OCI-M1 (cell line): ENCODE measurements at places on chromosomes 6 and 20.

DNA sequence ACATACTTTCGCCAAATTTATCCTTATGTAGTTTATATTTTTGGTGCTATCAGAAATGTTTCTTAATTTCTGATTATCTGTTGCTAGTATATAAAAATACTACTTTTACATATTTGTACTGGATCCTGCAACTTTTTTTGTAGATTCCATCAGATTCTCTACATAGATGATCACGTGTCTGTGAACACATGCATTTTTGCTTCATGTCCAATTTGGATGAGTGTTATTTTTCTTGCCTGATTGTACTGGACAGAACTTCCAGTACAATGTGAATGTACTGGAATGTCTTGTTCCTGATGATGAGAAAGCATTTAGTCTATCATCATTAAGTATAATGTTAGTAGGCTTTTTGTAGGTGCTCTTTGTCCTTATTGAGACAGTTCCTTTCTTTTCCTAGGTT is 25.0 kb upstream of the SSR1 start:
- no peak for DNase-seq

GRCh38 chr6:140061110-140062042 is 686.9 kb upstream of the CITED2 start:
- DNase-seq: no peak

- DNase-seq: no peak
Observed at GRCh38 chr6:40631744-40632143, 44.6 kb upstream of the LRFN2 start.

DNA sequence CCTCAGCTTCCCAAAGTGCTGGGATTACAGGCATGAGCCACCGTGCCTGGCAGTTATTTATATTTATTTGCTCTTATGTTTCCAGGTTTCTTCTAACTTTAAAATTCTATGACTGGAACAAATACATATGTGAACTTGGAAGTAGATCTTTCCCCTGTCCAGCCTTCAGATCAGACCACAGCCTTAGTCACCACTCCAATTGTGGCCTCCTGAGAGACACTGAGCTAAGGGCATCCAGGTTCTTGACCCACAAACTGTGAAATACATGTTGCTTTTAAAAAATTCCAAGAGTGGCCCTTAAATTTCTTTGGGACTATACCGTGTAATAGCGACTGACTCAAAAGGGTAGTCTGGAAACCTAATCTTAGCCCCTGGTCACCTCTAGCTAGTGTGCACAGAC is 1.5 kb upstream of the ADGRG6 start:
- DNase-seq: no peak

DNA sequence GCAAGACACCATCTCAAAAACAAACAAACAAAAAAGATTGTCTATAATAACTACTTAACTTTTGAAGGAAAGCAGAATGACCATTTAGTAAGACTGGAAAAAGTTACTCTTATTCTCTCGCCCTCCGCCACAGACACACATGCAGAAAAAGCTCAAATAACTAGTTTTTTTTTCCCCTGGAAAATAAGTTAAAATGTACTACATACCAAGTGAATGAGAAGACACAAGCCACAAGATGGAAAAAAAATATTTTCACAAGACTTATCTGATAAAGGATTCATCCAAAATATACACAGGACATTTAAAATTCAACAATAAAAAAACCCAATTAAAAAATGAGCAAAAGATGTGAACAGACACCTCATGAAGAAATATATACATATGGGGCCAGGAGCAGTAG is 31.9 kb downstream of the NUDT3 start:
- no peak for DNase-seq

DNA sequence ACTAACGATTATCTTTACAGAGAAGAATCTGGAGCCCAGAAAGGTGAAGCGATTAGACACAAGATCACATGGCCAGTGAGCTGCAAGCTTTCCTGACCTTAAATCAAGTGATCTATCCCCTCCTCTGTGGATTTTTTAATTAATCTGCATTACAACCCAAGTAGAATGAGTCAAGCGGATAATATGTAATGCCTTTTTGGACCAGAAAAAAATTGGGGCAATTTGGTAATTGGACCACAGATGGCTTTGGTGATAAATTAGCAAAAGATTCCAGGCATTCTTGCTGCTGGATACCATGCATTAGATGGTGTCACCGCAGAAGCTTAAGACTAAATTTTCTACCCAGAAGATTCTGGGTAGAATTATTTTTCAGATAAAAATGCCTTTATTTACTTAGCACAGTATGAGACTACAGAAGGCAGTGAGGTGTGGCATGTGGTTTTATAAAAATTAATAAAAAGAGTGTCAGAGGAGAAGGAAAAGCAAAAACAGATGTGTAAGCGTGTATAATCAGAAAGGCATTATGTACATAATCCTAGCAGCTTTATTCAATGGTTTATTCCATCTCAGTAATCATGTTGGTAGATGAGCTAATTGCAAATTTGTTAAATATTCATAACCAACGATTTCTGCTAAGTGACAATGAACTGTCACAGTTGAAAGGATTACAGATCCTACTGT is 53.9 kb upstream of the PCSK2 start:
- no peak for DNase-seq

DNA sequence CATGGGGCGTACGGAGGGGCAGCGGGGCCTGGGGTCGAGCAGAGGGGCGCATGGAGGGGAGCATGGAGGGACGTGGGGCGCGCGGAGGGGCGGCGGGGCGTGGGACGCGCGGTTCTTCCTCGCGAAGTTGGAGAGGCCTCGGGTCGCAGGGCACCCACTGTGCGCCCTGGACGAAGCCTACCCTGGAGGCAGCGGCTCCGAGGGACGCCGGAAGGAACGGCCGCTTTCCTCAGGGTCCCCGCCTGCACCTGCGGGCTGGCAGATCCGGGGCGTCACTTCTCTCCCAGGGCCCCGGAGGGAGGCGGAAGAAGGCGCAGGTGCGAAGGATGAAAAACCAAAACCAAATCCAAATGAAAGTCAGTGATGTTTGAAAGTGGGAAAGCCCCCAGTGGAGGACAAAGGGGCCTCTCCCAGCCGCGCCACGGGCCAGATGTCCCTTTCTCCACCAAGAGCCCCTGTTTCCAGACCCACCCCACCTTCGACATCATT is 142.1 kb upstream of the PDE10A start:
- no peak for DNase-seq

- DNase-seq: no peak
Observed at GRCh38 chr20:37303637-37304036, 14.2 kb downstream of the MANBAL start.

GRCh38 chr20:43388268-43389002 is 69.3 kb upstream of the SRSF6 start:
- DNase-seq: no peak

GRCh38 chr6:147900247-147900830 is 391.8 kb downstream of the SAMD5 start:
- DNase-seq: no peak

GRCh38 chr6:44304282-44305199 is 8.6 kb downstream of the AARS2 start:
- DNase-seq: peak; percentile 60

- no peak for DNase-seq
Observed at GRCh38 chr6:124226396-124226795, 422.7 kb downstream of the NKAIN2 start.

GRCh38 chr6:137665342-137665934 is 171.2 kb upstream of the OLIG3 start:
- DNase-seq: no peak

DNA sequence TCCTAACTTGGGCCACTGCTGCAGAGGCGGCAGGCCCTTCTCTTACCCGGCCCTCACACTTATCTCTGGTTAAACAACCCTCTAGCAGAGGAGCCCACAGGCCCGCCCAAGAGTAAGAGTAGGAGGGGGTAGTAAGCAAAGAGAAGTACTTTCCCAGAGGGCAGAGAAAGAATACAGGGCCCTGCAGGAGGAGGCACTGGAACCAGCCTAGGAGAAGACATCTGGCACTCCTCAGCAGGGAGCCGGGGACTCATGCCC is 10.1 kb downstream of the MTCH1 start:
- no peak for DNase-seq

DNA sequence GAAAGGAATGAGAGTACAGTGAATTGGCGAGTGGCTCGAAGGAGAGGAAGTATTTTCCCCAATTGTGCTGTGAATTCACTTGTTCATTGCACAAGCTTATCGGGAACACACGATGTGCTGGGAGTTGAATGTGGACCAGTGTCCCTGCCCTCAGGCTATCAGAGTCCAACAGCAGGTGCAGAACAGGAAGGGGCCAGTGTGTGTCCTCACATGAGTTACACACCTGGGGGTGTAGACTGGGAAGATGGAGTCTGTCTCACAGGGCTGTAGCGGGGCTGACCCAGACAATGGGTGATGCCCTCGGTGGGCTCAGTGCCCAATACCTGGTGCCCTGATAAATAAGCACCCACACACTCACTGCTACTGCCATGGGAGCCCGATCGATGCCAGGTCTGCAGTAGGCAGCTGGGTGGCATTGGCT is 14.4 kb downstream of the DUSP22 start:
- DNase-seq: no peak

- DNase-seq: no peak
Observed at GRCh38 chr6:112257178-112257855, 3.0 kb upstream of the LAMA4 start.

DNA sequence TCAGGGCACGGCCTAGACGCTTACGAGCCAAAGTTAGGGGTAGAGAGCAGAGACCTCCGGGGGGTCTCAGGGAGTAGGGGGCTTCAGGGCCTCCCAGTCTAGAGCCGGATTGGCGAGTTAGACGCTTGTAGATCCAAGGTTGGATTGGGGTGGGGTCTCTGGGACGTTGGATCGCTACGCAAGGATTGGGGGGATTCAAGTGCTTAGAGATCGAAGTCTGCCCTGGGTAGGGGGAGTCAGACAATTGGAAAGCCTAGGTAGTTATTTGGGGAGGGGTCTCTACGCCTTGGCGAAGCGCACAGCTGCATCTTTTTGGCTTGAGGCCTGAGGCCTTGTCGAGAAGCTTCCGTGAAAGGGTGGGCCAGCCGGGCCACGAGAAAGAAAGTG is 469 bp downstream of the STX16 start:
- DNase-seq: no peak

GRCh38 chr20:41692479-41693135 is 74.4 kb upstream of the CHD6 start:
- no peak for DNase-seq

DNA sequence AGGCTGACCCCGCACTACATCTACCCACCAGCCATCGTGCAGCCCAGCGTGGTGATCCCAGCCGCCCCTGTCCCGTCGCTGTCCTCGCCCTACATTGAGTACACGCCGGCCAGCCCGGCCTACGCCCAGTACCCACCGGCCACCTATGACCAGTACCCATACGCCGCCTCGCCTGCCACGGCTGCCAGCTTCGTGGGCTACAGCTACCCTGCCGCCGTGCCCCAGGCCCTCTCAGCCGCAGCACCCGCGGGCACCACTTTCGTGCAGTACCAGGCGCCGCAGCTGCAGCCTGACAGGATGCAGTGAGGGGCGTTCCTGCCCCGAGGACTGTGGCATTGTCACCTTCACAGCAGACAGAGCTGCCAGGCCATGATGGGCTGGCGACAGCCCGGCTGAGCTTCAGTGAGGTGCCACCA is 16.4 kb downstream of the RBM38 start:
- no peak for DNase-seq

GRCh38 chr6:25971187-25971821 is 8.7 kb downstream of the TRIM38 start:
- DNase-seq: peak; percentile 80

DNA sequence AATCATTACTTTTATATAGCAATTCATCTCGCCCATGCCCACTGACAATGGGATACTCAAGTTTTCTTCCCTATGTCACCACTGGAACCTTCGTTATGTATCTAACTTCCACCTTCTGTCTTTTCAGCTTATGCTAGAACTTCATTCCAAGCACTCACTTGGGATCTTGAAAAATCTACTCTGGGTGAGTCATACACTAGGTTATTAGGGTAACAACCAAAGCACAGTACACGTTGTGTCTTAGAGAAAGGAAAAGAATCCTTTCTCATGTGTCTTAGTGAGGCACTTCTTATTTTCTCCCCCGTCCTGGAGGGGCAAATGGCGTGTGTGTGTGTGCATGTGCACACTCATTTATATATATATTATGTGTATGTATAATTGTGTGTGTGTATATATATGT is 18.3 kb upstream of the FAM162B start:
- DNase-seq: no peak

GRCh38 chr20:23477223-23477622 is 13.7 kb upstream of the CST8 start:
- DNase-seq: no peak

- peak; percentile 97 for DNase-seq
Observed at GRCh38 chr20:50292591-50293283, 102.1 kb downstream of the CEBPB start.
